Lower lobe of right lung (tissue), 2 donors: ENCODE measurements at places on chromosomes 7 and 10.

DNA sequence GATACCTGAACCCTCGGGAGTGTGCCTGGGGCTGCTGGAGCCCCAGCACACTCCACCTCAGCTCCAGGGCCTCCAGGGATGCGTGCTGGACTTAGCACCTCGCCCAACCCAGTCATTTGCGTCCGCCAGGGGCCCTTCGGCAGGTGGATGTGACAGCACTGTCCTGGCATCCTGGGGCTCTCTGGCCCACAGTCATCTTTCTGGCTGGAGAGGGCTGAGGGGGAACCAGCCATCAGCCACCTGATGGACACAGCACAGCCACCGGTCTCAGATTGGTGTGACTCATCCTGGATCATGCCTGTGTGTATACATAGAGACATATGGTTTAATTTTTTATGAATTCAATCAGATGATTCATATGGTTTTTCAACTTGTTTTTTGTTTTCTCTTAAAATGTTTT lies 11.1 kb downstream of the ZNF775 start:
- no peak for DNase-seq

DNA sequence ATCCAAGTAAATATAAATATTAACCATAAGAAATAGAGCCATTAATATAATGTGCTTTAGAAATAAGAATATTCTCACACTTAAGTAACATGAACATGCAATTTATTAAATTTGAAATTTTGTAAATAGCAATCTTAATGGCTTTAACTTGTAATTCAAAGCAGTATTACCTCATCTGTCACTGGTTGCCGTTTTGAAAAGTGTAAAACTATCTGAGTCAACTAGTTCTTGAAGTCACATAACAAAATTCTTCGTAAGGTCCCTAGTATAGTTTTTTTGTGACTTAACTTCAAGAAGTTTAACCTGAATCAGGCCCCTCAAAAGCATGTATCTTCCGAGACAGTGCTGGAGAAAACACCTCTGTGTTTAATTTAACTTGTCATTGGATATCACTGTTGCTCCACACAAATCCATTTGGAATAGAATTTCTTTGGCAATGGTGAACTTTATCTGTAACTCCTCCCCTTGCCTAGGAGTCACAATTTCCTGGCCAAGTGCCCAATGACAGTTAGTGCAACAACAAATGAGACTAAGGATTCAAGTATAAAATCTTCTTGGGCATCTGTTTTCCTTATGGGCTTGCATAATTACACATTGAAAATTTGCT lies 47.1 kb downstream of the NT5C2 start:
- no peak for DNase-seq

DNA sequence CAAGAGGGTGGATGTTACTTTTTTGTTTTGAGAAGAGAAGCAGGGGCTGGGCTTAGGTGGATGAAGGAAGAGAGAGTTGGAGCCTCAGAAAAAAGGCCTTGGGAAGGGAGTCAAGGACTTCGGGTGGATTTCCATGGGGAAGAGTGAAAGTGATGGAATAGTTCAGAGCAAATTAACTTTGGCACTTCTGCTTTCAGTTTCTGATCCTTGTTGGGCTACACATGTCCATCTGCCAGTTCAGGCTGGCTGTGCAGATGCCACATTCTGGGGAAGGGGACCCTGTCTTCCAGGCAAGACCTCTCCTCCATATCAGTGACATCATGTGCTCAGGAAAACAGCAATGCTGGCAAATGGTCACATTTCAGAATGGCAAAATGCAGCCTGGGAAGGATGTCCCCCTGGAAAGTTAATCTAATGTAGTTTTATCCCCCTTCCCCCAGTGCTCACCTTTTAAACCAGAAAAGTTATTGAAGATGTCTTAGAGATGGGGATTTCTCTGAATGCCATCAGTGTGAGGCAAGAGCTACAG lies 86.0 kb downstream of the WDFY4 start:
- DNase-seq: no peak

DNA sequence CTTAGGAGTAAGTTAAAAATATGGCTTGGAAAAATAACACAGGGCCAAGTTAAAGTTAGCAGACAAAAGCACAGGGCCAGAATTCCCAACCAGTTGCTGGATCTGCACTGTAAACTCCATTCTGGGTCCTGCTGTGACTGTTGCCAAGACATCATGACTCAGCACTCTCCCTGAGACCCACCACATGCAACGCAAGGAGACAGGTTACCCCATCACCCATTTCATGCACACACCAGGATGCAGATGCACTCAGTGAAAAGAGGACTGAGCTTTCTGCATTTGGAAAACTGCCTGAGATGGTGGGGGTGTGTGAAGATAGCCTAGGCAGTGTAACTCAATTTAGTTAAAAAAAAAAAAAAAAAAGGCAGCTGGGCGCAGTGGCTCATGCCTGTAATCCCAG lies 97.6 kb upstream of the ZNF438 start:
- DNase-seq: no peak
